Stimulated activated naive CD4-positive, alpha-beta T cell treated with Interleukin-2 at 50 U/mL for 16 hours (primary cell): ENCODE measurements at places on chromosomes 4 and X.

DNA sequence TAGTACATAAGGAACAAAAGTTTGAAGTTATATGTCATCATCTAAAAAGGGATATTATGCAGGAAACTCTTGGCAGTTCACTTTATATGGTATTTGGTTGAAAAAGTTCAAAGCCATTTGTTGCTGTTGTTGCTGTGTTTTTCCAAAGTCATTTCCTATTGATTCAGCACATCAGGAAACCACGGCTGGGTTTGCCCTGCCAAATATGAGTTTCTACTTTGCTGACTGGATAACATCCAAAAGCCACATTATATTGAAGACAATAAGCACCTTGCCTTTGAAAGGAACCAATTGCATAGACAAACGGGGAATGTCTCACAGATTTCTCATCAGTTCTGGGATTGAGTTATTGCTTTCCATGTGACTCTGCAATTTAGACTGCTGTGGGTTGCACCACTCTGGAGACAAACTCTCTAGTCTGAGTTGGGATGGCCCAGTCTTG is 206.1 kb downstream of the SLC39A8 start:
- no peak for DNase-seq

- no peak for DNase-seq
Observed at GRCh38 chr4:184417802-184418511, 56.4 kb downstream of the IRF2 start.

GRCh38 chr4:19230906-19231545 is 1020.7 kb upstream of the SLIT2 start:
- DNase-seq: no peak

DNA sequence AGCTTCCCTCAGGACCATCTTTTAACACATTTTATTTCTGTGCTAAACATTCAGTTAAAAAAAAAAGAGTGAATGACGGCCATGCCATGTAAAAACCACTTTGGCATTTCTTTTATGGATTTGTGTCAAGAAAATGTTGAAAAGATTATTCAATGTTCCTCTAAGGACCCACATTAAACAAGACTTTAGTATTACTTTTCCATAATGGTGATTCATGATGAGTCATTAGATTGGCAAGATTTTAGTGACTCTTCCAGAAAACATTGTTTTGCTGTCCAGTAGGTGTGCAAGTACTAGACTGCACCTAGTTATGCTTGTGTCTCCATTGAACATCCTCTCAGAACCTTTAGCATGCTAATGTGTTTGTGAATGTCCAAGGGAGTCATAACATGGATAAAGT is 748.6 kb downstream of the STPG2 start:
- no peak for DNase-seq

DNA sequence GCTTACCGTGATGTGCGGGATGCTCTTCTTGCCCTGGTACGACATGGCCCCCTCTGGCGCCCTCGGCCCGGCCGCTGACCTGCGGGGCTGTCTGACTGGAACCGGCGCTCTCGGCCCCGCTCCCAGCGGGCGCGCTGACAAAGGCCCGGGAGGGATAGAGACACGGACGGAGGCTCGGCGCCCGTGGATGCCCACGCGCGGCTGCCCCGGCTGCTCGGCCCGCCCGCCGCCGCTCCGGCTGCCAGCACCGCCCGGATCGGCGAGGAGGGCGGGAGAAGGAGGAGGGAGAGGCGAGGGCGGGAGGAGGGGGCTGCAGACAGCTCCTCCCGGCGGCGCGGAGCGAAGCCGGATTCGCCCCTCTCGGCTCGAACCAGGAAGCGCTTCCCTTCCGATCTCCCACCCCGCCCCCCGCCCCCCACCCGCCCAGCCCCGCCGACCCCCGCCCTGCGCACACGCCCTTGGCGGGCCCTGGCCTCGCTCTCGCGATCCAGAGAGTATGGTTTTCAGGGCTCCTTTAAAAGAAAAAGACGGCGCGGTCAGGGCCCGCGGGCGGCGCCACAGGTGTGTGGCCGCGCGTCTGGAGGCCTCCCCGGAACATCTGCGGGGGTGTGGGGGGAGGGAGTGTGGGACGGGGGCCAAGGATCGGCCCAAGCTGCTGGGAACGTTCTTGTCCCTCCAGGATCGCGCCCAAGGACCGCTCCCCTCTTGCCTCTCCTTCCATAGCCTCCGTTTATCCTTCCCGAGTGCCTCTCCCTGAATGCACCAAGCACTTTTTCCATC is 4.5 kb downstream of the CRMP1 start:
- DNase-seq: no peak

- DNase-seq: no peak
Observed at GRCh38 chrX:71102292-71102691, 4.2 kb downstream of the CXorf65 start.

GRCh38 chrX:132033166-132033565 is 10.1 kb downstream of the STK26 start:
- DNase-seq: no peak

- no peak for DNase-seq
Observed at GRCh38 chr4:53748328-53748772, 157.1 kb upstream of the LNX1 start.

DNA sequence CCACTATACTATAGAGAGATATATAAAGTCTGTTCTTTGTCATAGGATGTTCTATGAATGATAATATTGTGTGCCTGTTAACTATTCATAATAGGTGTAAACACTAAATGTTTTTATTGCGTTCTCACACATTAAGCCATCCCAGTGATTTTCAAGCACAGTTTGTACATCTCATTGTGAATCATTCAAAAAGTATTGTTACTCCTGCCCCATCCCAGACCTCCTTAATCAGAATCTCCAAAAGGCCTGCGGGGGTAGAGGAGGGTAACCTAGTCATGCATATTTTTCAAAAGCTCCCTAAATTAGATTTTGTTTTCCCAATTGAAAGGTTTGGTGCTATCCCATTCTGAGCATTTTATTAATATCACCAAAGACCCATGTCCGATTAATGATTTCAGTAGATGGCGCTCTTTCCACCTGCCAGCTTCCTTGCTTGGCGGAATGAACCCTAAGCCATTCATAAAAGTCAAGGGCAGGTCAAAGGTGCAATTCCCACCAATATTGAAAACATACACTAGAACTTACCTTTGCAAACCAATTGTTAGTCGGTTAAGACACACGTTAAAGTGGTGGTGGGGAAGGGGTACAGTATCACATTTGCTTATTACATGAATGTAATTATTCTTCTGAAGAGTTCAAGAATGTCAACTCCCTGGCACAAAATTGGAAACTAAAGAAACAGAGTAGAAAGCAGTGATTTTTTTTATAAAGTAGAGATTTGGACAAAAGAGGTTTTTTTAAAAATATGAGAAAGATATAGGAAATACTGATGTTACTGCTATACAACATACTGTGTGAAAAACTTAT is 5.8 kb upstream of the TET2 start:
- peak; percentile 15 for DNase-seq

- no peak for DNase-seq
Observed at GRCh38 chrX:39244147-39244546, 442.9 kb downstream of the MID1IP1 start.

DNA sequence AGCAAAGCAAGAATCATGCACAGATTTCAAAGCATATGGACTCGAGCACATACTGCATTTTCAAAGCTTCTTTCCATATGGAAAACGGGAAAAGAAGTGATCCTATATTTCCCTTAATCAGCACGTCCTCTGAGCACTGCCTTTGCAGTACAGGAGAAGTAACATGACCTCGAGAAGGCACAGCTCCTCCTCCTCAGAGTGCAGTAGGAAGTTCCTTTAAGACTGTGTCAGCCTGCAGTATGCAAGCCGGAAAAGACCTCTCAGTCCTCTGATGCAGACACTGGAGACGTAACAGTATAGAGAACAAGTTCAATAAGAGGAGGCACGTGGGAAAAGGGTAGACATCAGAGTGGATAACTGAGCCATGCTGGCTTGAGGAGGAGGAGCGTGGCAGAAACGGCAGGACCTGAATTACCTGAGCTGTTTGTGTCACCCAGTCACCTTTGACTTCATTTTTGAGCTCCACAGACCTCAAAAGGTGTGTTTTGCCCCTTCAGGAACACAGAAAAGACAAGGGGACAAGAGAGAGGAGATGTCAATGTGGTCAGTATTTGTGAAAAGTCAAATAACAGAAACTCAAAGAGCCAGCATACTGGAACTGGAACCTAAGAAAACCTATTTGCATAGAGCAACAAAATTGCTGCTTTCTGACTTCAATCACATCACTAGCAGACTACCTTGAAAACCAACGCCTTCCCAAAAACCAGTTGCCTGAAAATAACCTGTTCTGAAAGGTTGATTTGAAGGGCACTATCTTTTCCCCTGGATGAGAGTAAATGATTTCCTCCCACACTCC is 20.8 kb downstream of the IRF2 start:
- no peak for DNase-seq

DNA sequence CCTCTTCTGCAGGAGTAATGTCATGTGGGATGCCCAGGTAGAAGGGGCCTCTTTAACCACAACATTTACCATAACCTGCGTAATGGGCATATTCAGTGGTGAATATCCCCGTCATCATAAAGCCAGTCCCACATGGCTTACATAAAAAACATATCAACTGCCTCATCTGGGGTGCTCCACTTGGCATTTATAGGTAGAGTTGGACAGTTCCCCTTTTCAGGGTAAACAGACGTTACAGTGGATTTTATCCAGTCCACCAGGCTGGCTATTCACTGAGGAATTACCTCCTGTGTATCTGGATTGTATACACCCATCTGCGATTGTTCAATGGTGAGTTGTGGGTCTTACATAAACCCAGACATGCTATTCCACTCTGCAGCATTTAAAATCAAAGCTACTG is 70.7 kb upstream of the ANKRD17 start:
- DNase-seq: no peak

GRCh38 chr4:119480331-119480730 is 148.3 kb downstream of the PDE5A start:
- no peak for DNase-seq

DNA sequence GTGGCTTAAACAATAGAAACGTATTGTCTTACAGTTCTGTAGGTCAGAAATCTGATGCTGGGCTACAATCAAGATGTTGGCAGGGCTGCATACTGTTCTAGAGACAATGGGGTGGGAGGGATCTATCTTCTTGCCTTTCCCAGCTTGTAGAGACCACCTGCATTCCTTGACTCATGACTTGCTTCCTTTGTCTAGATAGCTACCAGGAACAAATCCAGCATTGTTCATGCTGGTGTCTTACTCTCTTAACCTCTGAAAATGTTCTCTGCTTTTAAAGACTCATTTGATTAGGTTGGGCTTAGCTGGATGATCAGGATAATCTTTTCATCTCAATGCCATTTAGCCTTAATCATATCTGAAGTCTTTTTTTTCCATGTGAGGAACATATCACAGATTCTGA is 169.0 kb downstream of the ZNF330 start:
- no peak for DNase-seq

DNA sequence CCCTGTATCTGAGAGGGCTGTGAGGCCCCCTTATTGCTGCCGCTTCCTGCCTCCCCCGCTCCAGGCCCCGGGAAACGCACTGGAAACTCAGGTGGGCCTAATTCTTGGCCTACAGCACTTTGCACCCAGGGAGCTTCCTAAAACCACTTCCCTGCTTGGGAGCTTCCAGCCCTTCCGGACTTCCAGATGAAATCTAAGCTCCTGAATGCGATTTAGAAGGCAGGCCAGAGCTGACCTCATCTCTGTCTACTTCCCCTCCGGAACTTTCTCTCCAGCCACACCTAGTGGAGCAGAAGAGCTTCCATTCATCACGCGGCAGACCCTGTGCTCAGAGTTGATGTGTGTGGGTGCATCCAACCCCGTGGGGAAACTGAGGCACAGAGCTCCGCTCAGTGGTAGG is 84.2 kb downstream of the SORCS2 start:
- no peak for DNase-seq

- no peak for DNase-seq
Observed at GRCh38 chr4:38805530-38806145, 1.0 kb upstream of the TLR1 start.

- DNase-seq: no peak
Observed at GRCh38 chr4:84221704-84222103, 277.4 kb downstream of the NKX6-1 start.

GRCh38 chr4:38060829-38061431 is 100.7 kb downstream of the PTTG2 start:
- DNase-seq: no peak

DNA sequence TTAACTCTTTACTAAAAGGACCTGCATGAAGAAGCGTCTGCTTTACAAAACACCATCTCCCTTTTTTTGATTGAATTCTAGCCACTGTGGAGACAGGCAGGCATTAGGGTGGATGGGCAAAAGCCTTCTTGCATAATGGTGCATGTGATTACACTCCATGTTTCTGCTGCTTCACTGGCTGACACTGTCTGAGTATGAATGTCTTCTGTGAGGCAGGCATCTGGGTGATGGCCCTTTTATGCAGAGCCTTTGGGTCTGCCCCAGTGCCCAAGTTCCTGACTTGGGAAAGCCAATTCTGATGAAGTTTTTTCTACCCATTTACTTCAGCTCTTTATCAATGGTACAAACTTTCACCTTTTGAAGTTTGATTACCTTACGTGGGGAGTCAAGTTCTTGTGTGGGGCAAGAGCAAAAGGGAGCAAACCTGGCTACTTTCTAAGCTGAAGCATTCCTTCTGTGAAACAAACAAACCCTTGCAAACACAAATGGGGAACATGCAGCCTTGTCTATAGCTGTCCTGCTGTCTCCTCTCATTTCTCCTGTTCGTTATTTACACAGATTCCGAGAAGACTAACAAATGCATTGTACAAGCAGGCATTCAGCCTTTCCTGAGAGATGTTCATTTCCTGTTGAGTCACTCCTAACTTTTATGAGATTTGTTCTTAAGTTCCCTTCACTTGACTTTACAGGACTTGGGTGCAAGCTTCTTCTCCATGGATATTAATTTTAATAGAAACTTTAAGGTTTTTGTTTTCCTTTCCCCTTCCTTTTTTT is 301.9 kb downstream of the TLL1 start:
- DNase-seq: no peak

DNA sequence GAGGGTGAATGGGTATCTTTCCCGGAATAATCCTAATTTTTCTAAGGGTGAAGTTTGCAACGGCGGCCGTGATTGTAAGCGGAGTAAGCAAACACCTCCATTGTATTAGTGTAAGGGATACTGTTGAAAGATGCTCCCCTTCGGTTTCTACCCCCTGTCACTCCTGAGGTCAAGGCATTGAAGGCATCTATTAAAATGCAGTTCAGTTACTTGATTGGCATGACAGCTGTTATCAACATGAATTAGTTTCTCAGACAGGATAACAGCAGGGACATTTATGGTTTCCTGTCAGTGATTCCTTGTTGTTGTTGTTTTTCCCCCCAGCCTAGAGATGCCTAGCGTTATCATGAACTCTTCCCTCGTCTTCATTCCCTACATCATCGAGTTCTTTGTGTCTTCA is 552 bp downstream of the SLC25A14 start:
- DNase-seq: no peak

DNA sequence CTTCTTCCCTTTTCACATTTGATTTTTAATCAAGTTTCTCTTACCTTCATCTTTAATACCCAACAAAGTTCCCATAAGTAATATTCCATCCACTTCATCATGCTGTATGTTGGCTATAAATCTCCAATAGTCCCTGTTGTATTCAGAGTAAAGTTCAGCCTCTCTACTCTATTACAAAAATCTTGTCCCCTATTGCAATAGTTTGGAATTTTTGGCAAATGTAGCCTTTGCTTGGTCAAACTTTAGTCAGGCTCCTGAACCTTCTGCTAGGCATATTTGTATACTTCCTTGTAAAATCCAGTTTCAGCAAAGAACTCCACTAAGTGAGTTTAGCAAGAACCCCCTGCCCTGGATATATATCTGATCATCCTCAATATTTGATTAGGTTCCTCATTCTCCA is 54.0 kb upstream of the PACRGL start:
- no peak for DNase-seq
